ENCODE measurements at places on chromosomes 12 and 14.

DNA sequence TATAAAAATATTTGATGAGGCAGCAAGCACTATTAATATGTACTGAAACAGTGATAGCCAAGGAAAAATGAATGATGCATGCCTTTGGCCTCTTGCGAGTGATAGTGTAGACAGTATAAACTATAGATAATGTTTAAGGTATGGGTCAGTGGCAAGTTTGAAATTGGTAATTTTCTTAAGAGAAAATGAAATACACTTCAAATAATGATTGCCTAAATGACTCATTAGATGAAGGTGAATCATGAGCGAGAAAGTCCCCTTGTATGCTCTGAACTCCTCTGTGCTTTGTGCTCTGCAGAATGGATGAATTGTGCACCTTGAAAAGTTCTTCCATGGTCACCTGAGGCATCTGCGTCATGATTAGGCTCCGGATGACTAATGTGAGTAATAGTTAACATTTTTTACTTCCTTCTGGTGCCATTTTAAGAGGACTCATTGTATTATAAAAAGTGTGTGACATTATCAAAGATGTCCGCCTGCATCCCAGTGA, 84.9 kb upstream of the RTL1 start:
- no peak for DNase-seq

- no peak for DNase-seq
These were observed 220.1 kb downstream of the GALC start for GRCh38 chr14:87772854-87773253.

GRCh38 chr12:56840922-56841321, 77.8 kb downstream of the HSD17B6 start:
- no peak for DNase-seq

- DNase-seq = no peak
These were observed 1.3 kb downstream of the AP1G2 start for GRCh38 chr14:23566112-23566777.

GRCh38 chr14:65483647-65484046, 71.1 kb downstream of the FUT8 start:
- no peak for DNase-seq

- no peak for DNase-seq
These were observed 192.2 kb upstream of the ARHGAP5 start for GRCh38 chr14:31884776-31885379.

- no peak for DNase-seq
These were observed 1.8 kb downstream of the OTOGL start for GRCh38 chr12:80101126-80101525.

DNA sequence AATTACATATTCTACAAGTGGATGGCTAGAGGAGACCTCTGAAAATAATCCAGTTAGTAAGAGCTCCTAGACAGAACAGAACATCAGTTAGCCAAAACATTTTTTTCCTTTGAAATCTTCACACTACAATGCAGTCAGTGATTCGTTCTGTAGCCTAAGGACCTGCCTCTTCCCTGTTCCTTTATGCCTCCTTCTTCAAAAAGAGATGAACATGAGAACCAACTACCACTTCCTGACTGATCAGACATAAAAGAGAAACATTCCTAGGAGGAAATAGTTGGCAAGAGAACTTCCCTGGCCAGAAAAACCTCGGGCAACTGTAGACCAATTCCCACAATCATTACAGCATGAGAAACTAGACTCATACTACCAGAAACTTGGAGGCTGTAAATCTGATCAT, 29.4 kb downstream of the ITPR2 start:
- DNase-seq = no peak

GRCh38 chr12:26878661-26879119, 45.7 kb upstream of the ITPR2 start:
- no peak for DNase-seq

GRCh38 chr12:65608319-65608916, 215.9 kb upstream of the HMGA2 start:
- no peak for DNase-seq

DNA sequence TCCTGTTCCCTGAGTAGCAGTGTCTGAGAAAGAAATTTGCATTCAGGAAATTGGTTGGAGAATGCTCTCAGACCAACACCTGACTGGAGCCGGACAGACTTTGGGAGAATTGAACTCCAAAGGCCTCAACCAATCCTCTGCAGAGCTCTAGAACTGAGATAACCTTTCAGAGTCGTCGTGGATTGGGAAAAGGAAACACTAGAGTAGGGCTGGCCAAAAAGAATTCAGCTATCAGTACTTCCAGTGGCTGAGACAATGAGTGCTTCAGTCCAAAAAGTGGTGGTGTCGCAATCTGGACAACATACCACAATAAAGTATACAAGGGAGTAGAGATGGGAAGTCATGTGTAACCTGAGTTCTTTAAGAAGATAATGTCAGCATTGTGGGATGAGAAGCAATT, 377.1 kb downstream of the SLC16A7 start:
- peak; percentile 63 for DNase-seq

GRCh38 chr12:45974883-45975282, 15.5 kb downstream of the SCAF11 start:
- DNase-seq = no peak

DNA sequence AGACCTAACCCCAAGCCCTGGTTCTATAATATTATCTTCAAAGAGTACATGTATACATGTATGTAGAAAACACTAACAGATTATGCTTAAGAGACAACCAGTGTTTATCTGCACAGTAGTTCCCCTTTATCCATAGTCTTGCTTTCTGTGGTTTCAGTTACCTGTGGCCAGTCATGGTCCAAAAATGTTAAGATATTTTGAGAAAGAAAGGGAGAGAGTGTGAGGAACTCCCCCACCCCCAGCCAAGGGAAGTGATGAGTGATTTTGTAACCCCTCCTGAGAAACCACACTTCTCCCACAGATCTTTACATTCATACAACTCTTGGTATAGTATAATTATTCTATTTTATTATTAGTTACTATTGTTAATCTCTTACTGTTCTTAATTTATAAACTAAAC, 77.3 kb upstream of the CNTN1 start:
- no peak for DNase-seq

- DNase-seq = no peak
These were observed 173.8 kb downstream of the BCL11B start for GRCh38 chr14:99098199-99098598.

- DNase-seq = no peak
These were observed 80.1 kb downstream of the PLXNC1 start for GRCh38 chr12:94228488-94228907.

DNA sequence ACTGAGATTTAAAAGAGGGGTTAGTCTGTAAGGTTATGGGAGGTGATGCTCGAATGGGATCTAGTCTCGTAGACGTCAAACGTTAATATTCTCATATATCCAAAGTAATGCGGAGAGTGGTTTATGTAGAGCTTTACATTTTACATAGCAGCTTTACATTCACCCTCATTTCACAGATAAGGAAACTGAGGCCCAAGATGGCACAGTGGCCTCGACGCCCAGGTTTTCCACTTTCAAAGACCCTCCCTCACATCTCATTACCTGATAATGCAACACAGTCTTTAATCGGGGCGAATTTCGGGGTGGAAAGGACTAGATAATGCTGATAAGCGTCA, 450 bp upstream of the TDG start:
- no peak for DNase-seq

DNA sequence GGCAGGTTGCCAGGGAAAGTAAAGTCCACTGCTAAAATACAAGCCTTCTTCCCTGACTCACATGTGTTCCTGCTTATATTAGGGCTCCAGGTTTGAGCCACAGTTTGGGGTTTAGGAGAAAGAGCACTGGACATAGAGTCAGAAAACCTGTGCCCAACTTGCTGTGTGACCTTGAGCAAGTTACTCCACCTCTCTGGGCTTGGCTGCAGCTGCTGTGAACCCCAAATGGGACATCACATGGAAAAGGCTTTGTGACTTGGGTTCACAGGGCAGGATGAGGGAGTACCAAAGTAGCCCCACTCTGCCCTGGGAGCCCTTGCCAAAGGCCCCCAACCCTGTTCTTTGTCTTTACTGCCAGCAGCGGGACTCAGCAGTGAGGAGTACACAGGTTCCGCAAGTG, 79.0 kb upstream of the NOS1 start:
- no peak for DNase-seq

DNA sequence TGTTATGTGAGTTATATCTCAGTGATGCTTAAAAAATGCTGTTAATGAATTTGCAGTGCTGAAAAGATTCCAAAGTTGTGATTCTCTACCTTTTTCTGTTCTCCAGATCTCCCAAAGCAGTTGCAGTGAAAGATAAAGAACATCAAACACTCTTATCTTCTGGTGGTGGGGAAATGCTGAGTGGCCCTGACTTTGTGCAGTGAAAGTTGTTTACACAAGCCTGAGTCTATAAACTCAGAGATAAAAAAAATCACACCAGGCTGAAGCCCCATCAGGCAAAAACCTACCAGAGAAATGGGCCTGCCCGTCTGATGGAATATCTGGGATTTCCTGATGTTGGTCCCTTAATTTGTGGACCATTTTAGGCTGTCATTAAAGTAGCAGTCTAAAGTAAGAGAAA, 46.1 kb downstream of the RASSF3 start:
- DNase-seq = no peak

GRCh38 chr12:54206791-54207190, 18.0 kb upstream of the SMUG1 start:
- no peak for DNase-seq

GRCh38 chr12:104026841-104027599, 23.0 kb downstream of the GLT8D2 start:
- no peak for DNase-seq

DNA sequence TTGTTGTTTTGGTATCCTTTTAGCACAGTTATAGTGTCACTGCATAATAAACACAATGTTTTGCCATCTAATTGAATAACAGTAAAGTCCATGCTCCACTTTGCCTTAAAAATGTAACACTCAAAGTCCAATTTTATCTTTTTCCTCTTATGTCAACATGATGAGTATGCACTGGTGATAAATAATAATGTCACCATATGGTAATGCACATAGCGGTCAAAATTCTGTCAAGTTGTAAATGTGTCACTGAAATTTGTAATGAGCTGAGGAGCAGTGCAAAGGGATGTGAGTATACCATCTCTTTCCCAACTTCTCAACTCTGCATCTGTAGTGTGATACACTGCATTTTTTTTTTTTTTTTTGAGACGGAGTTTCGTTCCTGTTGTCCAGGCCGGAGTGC, 65.7 kb downstream of the EML5 start:
- no peak for DNase-seq

DNA sequence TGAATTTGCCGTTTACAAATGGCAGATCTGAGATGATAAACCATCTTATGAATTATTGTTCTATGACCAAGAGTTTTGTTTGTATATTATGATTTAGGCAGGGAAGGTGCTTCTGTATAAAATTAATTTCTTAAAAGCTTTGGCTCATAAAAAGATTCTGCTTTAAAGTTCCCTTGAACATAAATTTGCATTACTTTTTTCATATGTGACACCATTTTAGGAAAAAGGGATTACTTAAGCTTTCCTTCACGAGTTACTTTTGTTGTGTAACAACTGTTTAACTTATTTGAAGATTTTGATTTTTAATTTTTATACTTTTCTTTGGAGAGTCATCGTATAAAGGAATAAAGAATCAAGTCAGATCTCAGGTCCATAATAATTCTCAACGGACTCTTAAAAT, 3.3 kb downstream of the ETNK1 start:
- no peak for DNase-seq

DNA sequence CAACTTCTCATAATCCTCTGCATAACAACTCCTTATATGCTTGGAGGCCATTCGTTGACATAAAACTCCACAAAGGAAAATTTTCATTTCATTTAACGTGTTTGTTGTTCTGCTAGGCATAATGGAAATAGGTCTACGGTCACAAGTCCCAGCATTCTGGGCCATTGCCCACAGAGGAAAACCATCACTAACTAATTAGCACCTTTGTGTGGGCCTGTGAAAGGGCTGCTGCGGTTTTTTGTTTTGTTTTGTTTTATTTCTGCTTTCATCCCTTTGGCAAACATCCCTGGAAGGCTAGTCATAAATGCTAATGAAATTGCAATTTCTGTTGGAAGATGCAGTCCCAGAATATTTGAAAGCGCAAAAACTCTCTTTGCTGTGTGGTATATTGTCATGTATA, 180.3 kb downstream of the RMST start:
- no peak for DNase-seq

DNA sequence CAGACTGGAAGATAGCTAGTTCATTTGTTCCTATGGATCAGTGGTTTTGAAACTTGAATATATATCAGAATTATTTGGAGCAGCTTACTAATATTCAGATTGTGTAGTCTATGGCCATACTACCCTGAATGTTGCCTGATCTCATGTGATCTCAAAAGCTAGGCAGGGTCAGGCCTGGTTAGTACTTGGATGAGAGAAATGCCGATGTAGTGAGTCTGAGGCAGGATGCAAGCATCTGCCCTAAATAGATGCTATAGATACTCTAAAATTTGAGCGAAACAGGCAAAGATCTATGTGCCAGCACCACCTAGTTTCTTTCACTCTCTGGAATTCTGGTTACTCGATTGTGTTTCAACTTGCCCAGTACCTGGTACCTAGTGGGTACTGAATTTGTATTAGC, 40.9 kb downstream of the FRMD6 start:
- DNase-seq = no peak

- DNase-seq = no peak
These were observed 704 bp downstream of the SDR39U1 start for GRCh38 chr14:24441904-24442239.
